Heart left ventricle (tissue), 16 donors: ENCODE measurements at places on chromosomes 2 and 18. TPM values are rescaled to one million over a fixed set of nuclear protein-coding genes. Genes with fewer than 3 reads are reported as not detected.

DNA sequence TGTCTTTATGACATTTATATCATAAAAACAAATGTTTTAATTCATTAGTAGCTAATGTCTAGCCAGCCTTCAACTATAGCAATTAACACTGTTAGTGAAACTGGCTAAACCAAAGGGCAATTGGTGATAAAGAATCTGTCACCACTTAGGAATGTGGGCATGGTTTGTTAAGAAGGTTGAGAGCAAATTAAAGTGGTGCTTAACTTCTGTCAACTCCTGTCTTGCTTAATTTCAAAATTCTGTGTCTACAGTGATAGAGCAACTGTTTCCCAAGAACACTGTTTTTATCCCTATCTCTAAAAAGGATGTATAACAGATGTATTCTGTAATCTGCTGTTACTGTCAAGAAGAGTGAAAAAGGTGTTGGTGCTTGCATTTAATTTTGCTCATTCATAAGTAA, 36.5 kb downstream of the CFAP36 start:
- no peak overlapping the region for H3K4me3 ChIP-seq
- peaks cover 6% of the 10 kb centered on the region for H3K4me1 ChIP-seq
- no peaks in the 10 kb centered on the region for H3K27me3 ChIP-seq
- H3K36me3 ChIP-seq: peaks cover 82% of the 10 kb centered on the region
- no peak for DNase-seq
- no peak overlapping the region for H3K27ac ChIP-seq

DNA sequence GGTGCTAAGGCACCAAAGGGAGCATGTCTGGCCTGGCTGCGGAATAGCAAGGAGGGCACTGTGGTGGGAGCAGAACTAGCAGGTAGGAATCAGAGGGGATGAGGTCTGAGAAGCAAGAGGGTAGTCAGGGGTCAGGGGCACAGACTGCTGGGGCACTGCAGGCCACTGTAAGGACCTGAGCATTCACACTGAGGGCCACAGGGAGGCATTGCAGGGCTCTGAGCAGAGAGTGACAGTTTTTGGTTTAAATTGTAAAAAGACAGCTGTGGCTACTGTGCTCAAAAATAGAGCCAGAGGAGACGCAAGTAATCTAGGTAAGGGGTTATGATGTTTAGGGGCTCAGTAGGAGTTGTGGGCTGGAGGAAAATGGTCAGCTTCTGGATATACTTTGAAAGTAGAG, 41.5 kb downstream of the ARHGAP25 start:
- peaks cover 4% of the 10 kb centered on the region for H3K36me3 ChIP-seq
- no peaks in the 10 kb centered on the region for H3K27me3 ChIP-seq
- DNase-seq: no peak
- H3K27ac ChIP-seq: peak overlapping the region; percentile 88
- H3K4me3 ChIP-seq: peak overlapping the region; percentile 58

DNA sequence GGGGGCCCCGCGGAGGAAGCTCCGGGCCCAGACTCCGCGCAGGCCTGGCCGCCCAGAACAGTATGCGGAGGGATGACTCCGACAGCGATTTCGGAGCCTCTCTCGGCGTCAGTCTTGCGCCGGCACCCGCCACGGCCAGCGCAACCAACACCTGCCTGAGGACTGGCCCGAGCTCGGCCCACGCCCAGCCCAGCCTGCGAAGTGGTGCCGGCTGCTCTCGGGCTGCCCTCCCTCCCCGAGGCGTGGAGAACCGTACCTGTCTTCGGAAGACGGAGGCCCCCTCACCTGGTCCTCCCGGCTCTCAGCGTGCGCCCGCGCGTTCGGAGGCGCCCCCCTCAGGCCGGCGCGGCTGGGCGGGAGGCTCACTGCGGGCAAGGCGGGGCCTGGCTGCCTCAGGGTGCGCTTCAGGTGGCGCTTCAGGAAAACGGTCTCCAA, at the start of gene M1AP:
M1AP (minus strand) TSS at position 322 of the 435 bp plus-strand sequence. CDS start 8,055 bp downstream, outside the sequence.
- H3K4me1 ChIP-seq: no peaks in the 10 kb centered on the region
- no peak within 1 kb of the TSS for H3K27ac ChIP-seq
- DNase-seq: no peak
- H3K36me3 ChIP-seq: no peaks in the 10 kb centered on the region
- peak within 1 kb of the TSS; percentile 21 for H3K4me3 ChIP-seq

DNA sequence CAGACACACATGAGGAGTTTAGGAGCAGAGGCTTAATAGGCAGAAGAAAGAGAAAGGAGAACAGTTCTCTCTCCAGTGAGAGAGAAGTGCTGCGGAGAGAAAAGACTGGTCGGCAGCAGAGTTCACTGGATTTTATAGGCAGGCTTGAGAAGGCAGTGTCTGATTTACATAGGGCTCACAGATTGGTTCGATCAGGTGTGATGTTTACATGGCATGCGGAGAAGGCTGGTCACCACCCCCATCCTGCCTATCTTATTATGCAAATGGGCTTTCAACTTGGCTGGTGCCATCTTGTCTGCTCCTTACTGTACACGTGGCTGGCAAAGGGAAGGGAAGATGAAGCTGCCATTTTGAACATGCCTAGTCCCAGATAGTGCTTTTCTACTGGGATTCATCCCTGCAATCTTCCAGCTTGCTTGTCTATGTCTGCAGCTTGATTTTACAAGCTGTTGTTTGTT, 113.4 kb downstream of the AP1S3 start:
- H3K4me3 ChIP-seq: no peak overlapping the region
- H3K27ac ChIP-seq: no peak overlapping the region
- DNase-seq: no peak
- no peaks in the 10 kb centered on the region for H3K36me3 ChIP-seq
- H3K4me1 ChIP-seq: peaks cover 13% of the 10 kb centered on the region

GRCh38 chr18:78540636-78541529, 438.7 kb upstream of the SALL3 start:
- no peak overlapping the region for H3K4me3 ChIP-seq
- no peak for DNase-seq
- H3K4me1 ChIP-seq: peaks cover 12% of the 10 kb centered on the region
- no peaks in the 10 kb centered on the region for H3K36me3 ChIP-seq
- H3K27ac ChIP-seq: no peak overlapping the region
- no peaks in the 10 kb centered on the region for H3K27me3 ChIP-seq

GRCh38 chr2:74103763-74104162, 43.9 kb downstream of the BOLA3 start:
- peaks cover 62% of the 10 kb centered on the region for H3K36me3 ChIP-seq
- no peaks in the 10 kb centered on the region for H3K27me3 ChIP-seq
- no peak overlapping the region for H3K4me3 ChIP-seq
- no peak overlapping the region for H3K27ac ChIP-seq
- no peaks in the 10 kb centered on the region for H3K4me1 ChIP-seq

GRCh38 chr2:219228041-219228910, 1.2 kb downstream of the ATG9A start:
- no peaks in the 10 kb centered on the region for H3K27me3 ChIP-seq
- no peak for DNase-seq
- H3K4me1 ChIP-seq: peaks cover 51% of the 10 kb centered on the region
- H3K36me3 ChIP-seq: peaks cover 13% of the 10 kb centered on the region
- H3K27ac ChIP-seq: peak overlapping the region; percentile 95
- H3K4me3 ChIP-seq: peak overlapping the region; percentile 87

DNA sequence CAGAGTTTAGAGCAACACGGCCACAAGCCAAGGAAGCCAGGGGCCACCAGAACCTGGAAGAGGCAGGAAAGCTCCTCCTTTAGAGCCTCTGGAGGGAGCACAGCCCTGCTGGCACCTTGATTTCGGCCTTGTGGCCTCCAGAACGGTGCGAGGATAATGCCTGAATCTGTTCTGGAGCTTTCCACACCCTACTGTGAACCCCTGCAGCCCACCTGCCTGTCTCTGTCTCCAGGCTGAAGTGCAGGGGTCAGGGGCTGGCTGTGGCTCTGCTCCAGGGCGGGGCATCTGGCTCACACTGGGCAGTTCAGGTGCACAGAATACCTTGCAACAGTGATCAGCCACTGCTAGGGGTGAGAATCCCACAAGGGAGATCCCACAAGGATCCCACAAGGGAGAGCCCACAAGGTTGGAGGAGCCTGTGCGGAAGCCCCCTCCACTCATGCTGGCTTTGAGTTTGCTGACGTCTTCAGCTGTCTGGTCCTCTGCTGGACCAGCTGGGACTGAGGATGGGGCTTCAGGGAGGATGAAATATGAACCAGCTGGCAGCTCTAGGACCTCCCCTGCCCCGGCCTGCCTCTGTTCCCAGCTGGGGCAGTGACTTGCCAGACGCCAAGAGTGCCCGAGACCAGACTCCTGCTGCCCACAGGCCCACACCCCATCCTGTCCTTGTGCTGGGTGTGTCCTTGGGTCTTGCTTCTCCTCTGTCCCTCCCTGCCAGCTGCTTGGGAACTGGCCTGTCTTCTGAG, 56.4 kb upstream of the OTOS start:
- no peaks in the 10 kb centered on the region for H3K36me3 ChIP-seq
- no peak for DNase-seq
- H3K27me3 ChIP-seq: peaks cover 9% of the 10 kb centered on the region
- no peaks in the 10 kb centered on the region for H3K4me1 ChIP-seq
- H3K4me3 ChIP-seq: no peak overlapping the region

DNA sequence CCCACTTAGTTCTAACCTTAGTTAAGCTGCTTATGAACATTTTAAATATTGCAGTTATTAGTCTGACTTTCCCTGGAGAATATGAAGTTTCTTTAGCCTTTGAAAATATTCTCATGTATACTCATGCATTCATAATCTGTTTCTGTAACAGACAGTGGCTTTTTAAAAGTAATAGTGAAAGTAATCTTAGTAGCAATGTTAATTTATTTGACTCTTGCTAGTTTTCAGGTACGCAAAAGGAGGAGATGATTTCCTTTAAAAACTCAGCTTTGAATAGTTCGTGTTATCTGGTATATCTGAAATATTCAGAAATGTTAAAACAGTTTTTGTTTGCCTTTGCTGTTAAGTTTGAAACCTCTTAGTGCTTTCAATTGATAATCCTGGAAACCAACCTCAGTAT, 3.8 kb downstream of the ANKRD12 start:
- peaks cover 49% of the 10 kb centered on the region for H3K4me1 ChIP-seq
- no peaks in the 10 kb centered on the region for H3K36me3 ChIP-seq
- H3K27ac ChIP-seq: no peak overlapping the region
- DNase-seq: no peak

- H3K4me3 ChIP-seq: peak overlapping the region; percentile 4
- peaks cover 7% of the 10 kb centered on the region for H3K4me1 ChIP-seq
- H3K36me3 ChIP-seq: no peaks in the 10 kb centered on the region
- H3K27ac ChIP-seq: no peak overlapping the region
- no peak for DNase-seq
Observed at GRCh38 chr2:73268830-73269685, 15.2 kb downstream of the FBXO41 start.

The TFCP2L1 gene
- total RNA-seq: 1.00 TPM

The PNO1 gene
- total RNA-seq: 8.8 TPM

The TDRD15 gene
- not detected for total RNA-seq

The SLC30A3 gene
- 18.1 TPM for total RNA-seq

The TMEM163 gene
- total RNA-seq: 0.14 TPM

The ARL4C gene
- total RNA-seq: 2.2 TPM
